GM20000 (cell line): ENCODE measurements at places on chromosomes 2 and 18.

DNA sequence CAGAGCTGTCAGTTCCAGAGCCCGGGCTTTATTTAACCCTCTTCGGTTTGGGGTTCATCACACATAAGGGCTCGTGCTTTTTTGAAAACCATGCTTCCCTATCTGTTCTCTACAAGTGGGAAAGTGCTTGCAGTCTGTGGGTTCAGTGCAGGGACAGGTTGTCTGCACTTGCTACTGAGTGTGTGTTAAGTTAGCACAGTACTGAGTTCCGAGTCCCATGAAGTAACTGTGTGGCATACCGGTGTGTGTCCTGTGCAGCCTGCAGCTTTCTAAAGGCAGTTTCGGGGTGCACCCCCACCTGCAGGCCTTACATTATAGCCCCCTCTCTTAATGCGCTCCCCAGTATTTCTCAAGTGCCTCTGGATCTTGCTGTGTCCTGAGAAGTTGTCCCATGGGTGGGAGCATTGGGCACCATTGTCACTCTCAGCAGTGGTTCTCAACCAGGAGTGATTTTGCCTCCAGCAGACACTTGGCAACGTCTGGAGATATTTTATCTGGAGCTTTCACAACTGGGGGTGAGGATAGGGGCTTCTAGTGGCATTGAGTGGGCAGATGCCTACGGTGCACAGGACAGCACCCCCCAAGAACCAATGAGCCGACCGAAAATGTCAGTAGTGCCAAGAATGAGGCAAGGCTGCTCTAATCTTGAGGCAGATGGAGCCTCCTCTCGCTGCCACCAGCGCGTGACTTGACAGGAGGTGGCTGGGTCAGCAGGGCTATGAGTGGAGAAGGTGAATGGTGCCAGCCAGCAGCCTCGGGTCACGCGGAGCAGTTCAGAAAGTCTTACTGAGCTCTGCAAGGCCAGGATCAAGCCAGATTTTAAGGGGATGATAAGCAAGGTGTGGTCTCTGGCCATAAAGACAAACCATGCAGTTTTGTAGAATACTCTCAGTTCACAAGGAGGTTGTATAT, 152.2 kb downstream of the SMAD7 start:
- DNase-seq, result no peak

DNA sequence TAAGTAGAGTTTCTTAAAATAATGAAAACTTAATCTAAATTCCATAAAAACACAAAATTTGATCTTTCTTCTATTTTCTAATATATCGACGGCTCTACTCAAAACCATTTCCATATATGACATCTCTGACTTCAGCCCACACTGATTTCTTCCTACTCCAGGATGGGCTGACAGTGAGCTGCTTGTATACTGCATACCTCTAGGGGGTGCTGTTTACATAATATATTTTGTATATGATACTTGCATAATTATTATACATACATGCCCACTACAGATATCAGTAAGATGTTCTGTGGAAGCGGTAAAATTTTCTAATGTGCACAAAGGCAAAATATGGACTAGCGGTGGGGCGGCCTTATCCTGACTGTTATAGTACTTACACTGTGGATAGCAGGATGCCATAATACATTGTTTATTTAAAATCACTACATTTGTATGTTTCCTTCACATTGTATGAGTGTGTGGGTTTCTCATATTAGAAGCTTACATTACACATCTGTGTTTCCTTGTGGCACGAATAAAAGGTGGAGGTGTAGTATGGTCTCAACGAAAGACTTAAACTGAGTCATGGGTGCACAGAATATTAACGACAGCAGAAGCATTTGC, 66.1 kb upstream of the NXPH2 start:
- DNase-seq, result peak; percentile 41

DNA sequence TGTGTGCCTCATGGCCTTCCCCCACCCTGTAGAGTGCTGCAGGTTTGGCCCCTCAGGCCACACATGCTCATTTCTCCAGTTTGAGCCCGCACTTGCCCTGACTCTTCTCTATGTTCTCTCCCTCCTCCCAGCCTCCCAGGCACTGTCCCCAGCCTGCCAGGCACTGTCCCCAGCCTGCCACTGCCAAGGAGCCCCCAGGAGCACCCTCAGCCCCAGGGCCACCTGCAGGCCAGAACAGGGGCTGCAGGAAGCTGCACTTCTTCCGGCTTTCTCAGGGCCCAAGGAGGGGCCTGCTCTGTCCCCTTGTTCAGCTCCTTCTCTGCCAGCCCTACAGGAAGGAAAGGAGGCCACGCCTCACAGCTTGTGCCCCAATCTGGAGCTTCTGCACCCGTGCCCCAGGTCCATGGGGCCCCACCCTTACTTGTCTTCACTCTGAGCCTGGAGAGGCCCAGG, 31.6 kb downstream of the CYP26B1 start:
- DNase-seq, result no peak

- no peak for DNase-seq
Observed at GRCh38 chr2:37441055-37441454, 96.6 kb downstream of the QPCT start.

GRCh38 chr2:230879891-230880290, 15.1 kb downstream of the ITM2C start:
- no peak for DNase-seq

- DNase-seq, result no peak
Observed at GRCh38 chr18:63965716-63966330, 4.1 kb upstream of the SERPINB8 start.

- DNase-seq, result no peak
Observed at GRCh38 chr2:84451579-84451978, 7.5 kb downstream of the SUCLG1 start.

DNA sequence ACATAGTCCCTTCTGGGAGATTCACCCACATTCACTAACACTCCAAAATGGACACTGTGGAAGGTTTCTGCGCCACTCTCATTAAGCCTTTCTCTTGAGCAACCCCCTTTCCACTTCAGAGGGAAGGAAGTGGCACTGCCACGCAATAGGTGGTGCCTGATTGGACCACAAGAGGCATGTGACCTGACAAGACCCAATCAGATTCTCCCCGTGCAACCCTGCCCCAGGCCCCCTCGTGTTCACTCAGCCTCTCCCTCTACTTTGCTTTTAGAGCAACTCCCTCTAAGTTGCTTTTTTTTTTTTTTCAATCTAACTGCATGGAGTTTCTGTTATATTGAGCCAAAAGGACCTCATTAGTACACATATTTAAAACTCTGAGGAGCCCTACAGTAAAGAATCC, 158.0 kb downstream of the EN1 start:
- no peak for DNase-seq

DNA sequence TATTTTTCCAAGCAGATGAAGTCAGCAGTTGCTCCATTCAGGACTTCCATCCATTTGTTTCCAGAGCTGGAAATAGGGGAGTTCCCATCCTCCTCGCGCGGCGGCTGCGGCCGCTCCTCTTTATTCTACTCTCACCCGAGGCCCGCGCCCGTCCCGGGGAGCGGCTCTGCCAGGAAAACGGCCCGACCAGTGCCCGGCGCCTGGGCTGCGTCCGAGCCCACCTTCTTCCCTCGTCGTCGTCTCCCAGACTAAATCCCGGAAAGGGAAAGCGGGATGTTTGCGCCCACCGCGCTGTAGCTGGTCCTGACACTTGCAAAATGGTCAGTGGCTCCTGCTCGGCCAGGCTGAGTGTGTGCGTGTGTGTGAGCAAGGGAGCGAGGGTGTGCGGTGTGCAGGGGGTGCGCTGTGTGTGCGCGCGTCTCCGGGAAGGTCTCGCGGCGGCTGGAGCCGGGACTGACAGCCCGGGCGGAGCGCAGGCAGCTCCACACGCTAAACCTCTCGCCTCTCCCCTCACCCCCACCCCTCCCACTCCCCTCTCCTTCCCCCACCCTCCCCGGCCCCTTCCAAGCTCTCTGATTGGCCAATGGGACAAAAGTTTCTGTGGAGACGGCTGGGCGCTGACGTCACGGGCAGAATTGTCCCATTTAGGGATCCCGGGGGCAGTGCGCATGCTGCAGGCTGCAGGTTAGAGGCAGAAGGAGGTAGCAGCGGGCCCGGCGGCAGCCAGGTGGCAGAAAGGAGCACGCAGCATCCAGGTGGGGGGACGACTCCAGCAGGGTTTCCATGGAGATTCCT, at the start of gene NOL4:
TSS of gene NOL4 (minus strand) at position 491 of the 795 bp plus-strand sequence. CDS start 1,660 bp downstream, outside the sequence.
- DNase-seq, result peak; percentile 52

- DNase-seq, result no peak
Observed at GRCh38 chr2:174446531-174446930, 40.3 kb downstream of the GPR155 start.

GRCh38 chr2:35365859-35366258, 989.7 kb upstream of the CRIM1 start:
- no peak for DNase-seq

GRCh38 chr2:240990726-240991377, 7.6 kb upstream of the SNED1 start:
- DNase-seq, result no peak
